ENCODE measurements at places on chromosomes 1 and 21. TPM values are rescaled to one million over a fixed set of nuclear protein-coding genes. Genes with fewer than 3 reads are reported as not detected.

- no peaks in the 10 kb centered on the region for H3K4me1 ChIP-seq
- H3K4me3 ChIP-seq, result no peak overlapping the region
- no peaks in the 10 kb centered on the region for H3K27me3 ChIP-seq
- no peaks in the 10 kb centered on the region for H3K36me3 ChIP-seq
- no peak for DNase-seq
Observed at GRCh38 chr1:162389971-162390370, 8.4 kb downstream of the C1orf226 start.

DNA sequence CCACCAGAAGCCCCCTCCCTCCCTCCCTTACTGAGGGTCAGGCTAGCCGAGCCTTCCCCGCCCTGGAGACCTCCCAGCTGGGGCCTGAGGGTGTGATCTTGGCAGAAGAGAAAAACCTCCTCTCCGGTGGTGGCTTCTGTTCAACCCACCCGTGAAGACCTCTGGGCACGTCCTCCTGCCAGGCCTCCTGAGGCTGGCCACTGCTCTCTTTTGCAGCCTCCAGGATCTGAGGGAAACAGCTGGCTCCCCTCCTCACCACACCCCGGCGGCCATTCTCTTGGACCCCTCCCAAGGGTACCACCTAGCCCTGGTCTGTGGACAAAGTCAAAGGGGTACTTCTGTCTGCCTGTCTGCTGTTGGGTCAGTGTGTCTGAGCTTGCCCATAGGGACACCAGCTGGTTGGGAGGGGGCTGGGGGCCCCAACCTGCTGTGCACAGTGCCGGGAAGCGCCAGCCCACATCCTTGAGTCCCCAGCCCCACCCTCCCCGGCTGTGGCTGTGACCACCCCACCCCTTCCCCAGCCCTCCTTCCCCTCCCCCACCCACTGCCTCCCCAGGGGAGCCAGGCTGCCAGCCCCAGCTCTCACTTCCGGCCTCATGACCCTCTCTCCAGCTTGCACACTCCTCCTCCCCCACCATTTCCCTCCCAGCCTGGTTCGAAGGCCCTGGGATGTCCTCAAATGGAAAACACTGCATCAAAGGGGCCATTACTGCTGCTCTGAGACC is 48.1 kb downstream of the AHDC1 start:
- DNase-seq, result peak; percentile 59
- no peak overlapping the region for H3K4me3 ChIP-seq
- H3K27ac ChIP-seq, result peak overlapping the region; percentile 85
- no peaks in the 10 kb centered on the region for H3K27me3 ChIP-seq
- H3K36me3 ChIP-seq, result peaks cover 30% of the 10 kb centered on the region

- no peaks in the 10 kb centered on the region for H3K27me3 ChIP-seq
- no peak overlapping the region for H3K4me3 ChIP-seq
- peaks cover 15% of the 10 kb centered on the region for H3K36me3 ChIP-seq
- no peak for DNase-seq
- H3K4me1 ChIP-seq, result peaks cover 25% of the 10 kb centered on the region
Observed at GRCh38 chr1:154445040-154445472, 39.9 kb downstream of the IL6R start.

DNA sequence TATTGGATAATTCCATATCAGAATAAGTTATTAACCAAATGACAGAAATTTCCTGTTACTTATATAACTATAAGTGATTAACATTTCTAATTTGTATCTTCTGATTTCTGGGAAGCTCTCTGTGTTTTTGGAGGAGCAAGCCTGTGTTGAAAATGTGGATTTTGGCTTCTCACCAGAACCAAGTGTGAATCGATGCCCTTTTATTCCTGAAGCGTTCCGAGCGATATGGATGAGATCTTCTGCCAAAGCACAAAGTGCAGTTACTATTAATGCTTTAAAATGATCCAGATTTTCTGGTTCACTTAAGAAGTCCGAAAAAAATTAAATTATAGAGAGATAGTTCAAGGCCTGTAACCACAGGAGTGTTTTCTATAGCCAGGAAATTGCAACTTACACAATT is 22.8 kb downstream of the ALG14 start:
- H3K36me3 ChIP-seq, result no peaks in the 10 kb centered on the region
- no peaks in the 10 kb centered on the region for H3K4me1 ChIP-seq
- no peaks in the 10 kb centered on the region for H3K27me3 ChIP-seq
- no peak overlapping the region for H3K4me3 ChIP-seq

DNA sequence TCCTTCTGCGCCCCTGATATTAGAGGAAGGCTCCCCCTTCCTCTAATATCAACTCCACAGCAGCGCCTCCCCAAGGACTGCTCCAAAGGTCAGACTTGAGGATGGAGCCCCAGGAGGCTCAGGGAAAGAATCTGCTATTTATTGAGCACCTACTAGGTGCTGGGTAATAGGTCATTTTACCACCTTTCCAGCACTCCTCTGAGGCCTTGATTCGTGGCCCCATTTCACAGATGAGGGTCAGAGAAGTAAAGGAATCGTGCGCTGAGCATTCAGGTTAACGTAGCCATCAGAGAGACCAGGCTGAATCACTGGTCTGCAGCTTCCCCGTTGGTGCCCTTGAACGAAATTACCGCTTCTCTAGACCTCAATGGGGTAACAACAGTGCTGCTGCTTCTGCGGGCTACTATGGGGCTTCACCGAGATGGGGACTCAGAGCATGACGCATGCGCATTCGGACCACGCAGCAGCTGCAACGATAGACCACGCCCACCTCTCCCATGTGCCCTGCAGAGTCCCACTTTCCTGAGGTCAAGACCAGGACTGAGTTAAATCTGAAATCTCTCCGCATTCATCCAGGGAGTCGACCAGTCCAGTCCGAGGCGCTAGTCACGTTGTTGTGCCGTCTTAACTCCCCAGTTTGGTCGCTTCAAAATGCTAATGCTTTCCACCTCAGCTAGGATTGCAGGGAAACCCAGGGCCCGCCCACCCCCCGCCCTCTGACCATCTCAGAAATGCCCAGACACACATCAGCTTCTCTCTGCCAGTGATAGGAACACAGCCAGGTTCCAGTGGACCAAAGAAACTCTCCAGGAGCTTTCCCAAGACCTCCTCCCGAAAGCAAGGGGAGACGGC is 12.9 kb downstream of the CAMK2N1 start:
- H3K36me3 ChIP-seq, result no peaks in the 10 kb centered on the region
- no peak overlapping the region for H3K4me3 ChIP-seq
- no peaks in the 10 kb centered on the region for H3K27me3 ChIP-seq
- DNase-seq, result no peak
- H3K4me1 ChIP-seq, result peaks cover 15% of the 10 kb centered on the region

- no peak for DNase-seq
- no peaks in the 10 kb centered on the region for H3K27me3 ChIP-seq
- H3K36me3 ChIP-seq, result no peaks in the 10 kb centered on the region
- no peak overlapping the region for H3K27ac ChIP-seq
Observed at GRCh38 chr21:33799378-33800090, 116.1 kb downstream of the ATP5PO start.

DNA sequence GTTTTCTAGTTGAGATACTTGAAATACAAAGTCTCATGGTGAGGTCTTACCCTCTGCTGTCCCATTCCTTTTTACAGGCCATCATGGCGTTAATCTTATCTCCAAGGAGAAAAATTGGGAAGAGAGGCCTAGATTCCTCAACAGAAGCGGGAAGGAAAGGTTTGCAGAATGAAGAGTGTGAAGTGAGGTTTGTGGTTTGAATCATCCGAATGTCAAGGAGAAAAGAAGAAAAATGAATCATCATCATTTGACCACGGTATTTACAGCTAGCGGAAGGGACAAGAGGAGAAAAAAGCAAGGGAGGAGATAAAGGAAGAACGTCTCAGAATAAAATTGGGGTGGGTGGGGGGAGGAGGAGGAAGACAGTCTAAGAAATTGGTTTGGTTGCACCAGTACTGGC is 935 bp upstream of the COG2 start:
- H3K27ac ChIP-seq, result no peak overlapping the region
- H3K27me3 ChIP-seq, result no peaks in the 10 kb centered on the region
- H3K4me1 ChIP-seq, result peaks cover 34% of the 10 kb centered on the region
- DNase-seq, result no peak
- no peaks in the 10 kb centered on the region for H3K36me3 ChIP-seq

DNA sequence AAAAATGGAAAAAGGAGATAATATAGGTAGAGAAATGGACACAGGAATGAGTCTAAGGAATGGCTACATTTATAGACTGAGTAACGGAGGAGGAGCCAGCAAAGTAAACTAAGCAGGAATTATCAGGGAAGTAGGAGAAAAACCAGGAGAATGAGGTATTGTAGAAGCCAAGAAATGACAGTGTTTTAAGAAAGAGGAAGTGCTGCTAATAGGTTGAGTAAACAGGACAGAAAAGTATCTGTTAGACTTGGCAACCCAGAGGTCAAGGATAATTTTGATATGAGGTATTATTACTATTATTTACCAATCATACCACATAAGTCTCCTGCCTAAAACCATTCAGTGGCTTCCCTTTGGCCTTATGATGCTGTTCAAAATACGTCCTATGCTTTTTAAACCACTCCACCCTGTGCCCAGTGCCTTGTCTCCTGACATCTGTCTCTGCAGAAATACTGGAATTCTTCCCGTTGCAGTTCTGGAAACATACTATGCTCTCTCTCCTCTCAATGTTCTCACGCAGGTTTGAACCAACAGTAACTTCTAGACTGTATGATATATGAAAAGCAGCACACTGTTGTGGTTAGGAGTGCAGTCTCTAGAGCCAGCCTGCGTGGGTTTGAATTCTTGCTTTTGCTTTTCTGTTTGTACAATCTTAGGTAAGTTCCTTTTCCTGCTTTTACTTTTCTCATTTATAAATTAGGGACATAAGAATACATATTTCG is 24.6 kb upstream of the NEK7 start:
- no peak overlapping the region for H3K4me3 ChIP-seq
- H3K36me3 ChIP-seq, result no peaks in the 10 kb centered on the region
- H3K4me1 ChIP-seq, result no peaks in the 10 kb centered on the region

- DNase-seq, result no peak
- H3K4me3 ChIP-seq, result no peak overlapping the region
- H3K36me3 ChIP-seq, result no peaks in the 10 kb centered on the region
- peak overlapping the region; percentile 31 for H3K27ac ChIP-seq
Observed at GRCh38 chr1:15213341-15213821, 33.6 kb upstream of the FHAD1 start.

DNA sequence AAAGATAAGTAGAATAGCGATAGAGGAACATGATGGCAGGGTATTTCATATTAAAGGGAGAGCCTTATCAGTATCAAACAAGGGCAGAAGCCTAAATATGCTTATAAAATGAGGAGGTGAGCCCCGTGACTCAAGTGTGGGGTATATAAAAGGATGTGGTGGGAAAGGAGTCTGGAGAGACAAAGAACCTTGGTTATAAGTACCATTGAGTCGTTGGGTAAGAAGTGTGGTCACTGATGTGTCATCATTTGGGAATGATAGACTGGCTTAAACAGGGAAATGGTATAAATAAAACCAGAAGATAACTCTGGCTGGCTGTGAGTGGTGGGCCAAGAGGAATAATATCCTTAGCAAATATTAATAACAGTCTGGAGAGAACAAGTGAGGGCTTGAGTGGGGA is 10.9 kb upstream of the CD5L start:
- no peaks in the 10 kb centered on the region for H3K27me3 ChIP-seq
- no peak for DNase-seq
- no peak overlapping the region for H3K4me3 ChIP-seq
- H3K27ac ChIP-seq, result no peak overlapping the region

GRCh38 chr1:25484096-25484495 is 53.4 kb downstream of the MACO1 start:
- H3K27me3 ChIP-seq, result no peaks in the 10 kb centered on the region
- no peak overlapping the region for H3K4me3 ChIP-seq
- H3K36me3 ChIP-seq, result peaks cover 10% of the 10 kb centered on the region
- no peaks in the 10 kb centered on the region for H3K4me1 ChIP-seq
- no peak overlapping the region for H3K27ac ChIP-seq

DNA sequence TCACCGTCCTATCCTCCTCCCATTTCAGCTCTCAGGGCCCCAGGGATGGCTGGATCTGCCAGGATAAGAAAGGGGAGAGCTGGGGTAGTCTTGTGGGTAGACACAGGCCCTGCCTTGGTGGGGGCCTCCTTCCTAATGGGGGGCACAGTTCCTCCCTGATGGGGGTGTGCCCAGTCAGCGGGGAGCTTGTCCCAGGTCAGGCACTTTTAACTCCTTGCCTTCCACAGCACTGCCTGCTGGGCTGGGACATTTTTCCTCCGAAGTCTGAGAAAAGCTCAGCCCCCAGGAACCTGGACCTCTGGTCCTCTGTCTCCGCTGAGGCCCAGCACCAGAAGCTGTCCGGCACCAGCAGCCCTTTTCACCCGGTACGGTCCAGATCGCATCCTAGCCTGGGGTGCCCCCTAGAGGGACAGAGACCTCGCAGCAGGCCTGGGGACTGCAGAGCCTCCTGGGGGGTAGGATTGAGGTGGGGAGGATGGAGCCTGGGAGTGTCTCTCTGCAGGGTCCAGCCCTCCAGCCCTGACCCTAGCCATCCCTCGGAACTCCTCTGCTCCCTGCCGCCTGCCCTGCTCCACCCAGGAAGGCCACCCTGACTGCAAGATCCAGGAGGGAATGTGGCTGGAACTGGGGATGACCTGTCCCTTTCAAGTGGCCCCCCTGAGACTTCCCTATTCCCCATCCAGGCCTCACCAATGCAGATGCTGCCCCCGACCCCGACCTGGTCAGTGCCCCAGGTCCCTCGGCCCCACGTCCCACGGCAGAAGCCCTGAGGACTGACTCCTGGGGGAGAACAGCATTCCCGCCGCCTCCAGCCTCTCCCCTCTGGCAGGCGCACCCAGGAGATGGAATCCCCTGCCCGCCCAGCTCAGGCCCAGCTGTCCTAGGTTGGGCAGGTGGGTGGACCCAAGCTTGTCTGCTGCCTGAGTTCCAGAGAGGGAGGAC is 12.0 kb downstream of the MIIP start:
- no peaks in the 10 kb centered on the region for H3K27me3 ChIP-seq
- no peak overlapping the region for H3K4me3 ChIP-seq
- peak overlapping the region; percentile 40 for H3K27ac ChIP-seq
- H3K4me1 ChIP-seq, result peaks cover 6% of the 10 kb centered on the region
- peaks cover 32% of the 10 kb centered on the region for H3K36me3 ChIP-seq
- peak; percentile 37 for DNase-seq

- peaks cover 54% of the 10 kb centered on the region for H3K4me1 ChIP-seq
- H3K27ac ChIP-seq, result peak overlapping the region; percentile 67
- DNase-seq, result no peak
- no peak overlapping the region for H3K4me3 ChIP-seq
- no peaks in the 10 kb centered on the region for H3K27me3 ChIP-seq
Observed at GRCh38 chr1:21924503-21925005, 12.6 kb downstream of the HSPG2 start.

DNA sequence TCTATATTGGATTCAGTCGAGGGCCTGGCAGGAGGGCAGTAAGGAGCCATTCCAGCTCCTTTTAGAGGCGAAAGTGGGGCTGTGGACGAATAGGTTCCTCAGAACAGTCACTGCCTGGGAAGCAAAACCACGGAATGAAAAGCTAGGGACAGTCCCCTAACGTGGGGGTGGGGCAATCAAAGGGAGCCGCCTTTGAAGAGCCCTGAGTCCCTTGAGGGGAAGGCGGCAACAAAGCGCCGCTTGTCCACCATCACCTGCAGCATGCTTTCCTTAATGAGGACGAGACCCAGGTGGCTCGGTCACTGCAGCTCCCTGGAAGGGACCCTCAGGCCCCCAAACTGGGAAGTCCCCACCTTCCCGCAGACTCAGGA is 184.7 kb downstream of the ETS2 start:
- H3K4me3 ChIP-seq, result no peak overlapping the region
- no peaks in the 10 kb centered on the region for H3K27me3 ChIP-seq
- no peaks in the 10 kb centered on the region for H3K36me3 ChIP-seq

Gene RIPK4
- 17.3 TPM for total RNA-seq

Gene SV2A
- total RNA-seq, result 0.44 TPM

Gene SMIM11
- 16.7 TPM for total RNA-seq
